ENCODE measurements at places on chromosomes 5 and 9. TPM values are rescaled to one million over a fixed set of nuclear protein-coding genes. Genes with fewer than 3 reads are reported as not detected.
A peak's percentile ranks its signal among the peaks of the same experiment; 100 is the strongest.

- H3K4me1 ChIP-seq = peaks cover 99% of the 10 kb centered on the region
- H3K27ac ChIP-seq = peak overlapping the region; percentile 81
- H3K4me3 ChIP-seq = no peak overlapping the region
- H3K27me3 ChIP-seq = no peaks in the 10 kb centered on the region
- no peak for DNase-seq
- H3K36me3 ChIP-seq = no peaks in the 10 kb centered on the region
Observed at GRCh38 chr9:127970401-127971313, 10.1 kb downstream of the EEIG1 start.

DNA sequence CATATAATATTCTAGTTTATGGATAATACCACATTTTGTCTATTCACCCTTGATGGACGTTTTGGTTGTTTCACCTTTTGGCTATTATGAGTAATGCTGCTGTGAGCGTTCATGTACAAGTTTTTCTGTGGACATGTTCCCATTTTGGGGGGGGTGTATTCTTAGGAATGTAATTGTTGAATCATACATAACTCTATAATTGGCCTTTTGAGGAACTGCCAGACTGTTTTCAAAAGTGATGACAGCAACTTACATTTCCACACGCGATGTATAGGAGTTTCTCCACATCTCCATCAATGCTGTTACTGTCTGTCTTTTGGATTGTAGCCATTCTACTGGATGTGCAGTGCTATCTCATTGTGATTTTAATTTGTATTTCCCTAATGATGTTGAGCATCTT lies 69.8 kb downstream of the SLC46A2 start:
- H3K27me3 ChIP-seq = no peaks in the 10 kb centered on the region
- peak overlapping the region; percentile 71 for H3K27ac ChIP-seq
- H3K4me3 ChIP-seq = no peak overlapping the region
- H3K36me3 ChIP-seq = peaks cover 15% of the 10 kb centered on the region
- DNase-seq = no peak
- peaks cover 37% of the 10 kb centered on the region for H3K4me1 ChIP-seq

GRCh38 chr5:116415182-116415581 lies 159.4 kb downstream of the SEMA6A start:
- H3K27ac ChIP-seq = no peak overlapping the region
- H3K4me1 ChIP-seq = no peaks in the 10 kb centered on the region
- DNase-seq = no peak
- no peaks in the 10 kb centered on the region for H3K27me3 ChIP-seq

DNA sequence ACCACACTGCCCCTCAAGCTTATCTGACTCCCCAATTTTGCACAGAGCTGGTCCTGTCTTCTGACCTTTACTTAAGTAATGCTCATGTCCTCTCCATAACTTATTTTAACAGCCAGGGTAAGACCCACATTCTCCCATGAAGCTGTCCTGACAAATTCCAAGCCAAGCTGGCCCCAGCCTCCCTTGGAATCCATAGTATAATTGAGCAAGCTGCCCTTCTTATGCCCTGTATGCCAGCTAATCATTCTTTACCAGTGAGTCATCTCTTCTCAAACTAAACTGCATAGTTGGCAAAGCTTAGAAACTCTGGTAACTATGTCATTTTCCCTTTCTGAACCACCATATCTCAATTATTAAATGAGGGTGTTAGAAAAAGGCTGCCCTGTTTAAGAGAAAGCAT lies 92.4 kb downstream of the NFIB start:
- H3K4me3 ChIP-seq = no peak overlapping the region
- H3K4me1 ChIP-seq = peaks cover 56% of the 10 kb centered on the region
- no peaks in the 10 kb centered on the region for H3K27me3 ChIP-seq
- peak overlapping the region; percentile 90 for H3K27ac ChIP-seq
- DNase-seq = no peak
- H3K36me3 ChIP-seq = peaks cover 2% of the 10 kb centered on the region

DNA sequence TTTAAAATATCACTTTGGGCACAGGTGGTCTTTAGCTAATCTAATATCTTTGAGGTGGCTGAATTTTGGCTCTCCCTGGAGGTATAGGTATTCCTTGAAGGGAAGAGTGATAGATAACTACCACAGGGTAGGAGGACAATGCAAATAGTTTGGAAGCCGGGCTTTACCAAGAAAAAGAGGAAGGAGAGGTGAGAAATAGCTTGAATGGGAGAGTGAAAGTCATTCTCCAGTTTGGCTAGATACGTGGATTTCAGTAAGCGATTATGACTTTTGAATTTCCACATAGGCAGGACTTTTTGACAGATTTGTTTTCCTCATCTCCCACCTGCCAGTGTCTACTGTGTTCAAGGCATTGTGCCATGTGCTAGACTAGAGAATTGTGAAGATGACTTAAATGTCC lies 45.5 kb downstream of the RASA1 start:
- no peaks in the 10 kb centered on the region for H3K27me3 ChIP-seq
- DNase-seq = no peak
- no peak overlapping the region for H3K4me3 ChIP-seq

DNA sequence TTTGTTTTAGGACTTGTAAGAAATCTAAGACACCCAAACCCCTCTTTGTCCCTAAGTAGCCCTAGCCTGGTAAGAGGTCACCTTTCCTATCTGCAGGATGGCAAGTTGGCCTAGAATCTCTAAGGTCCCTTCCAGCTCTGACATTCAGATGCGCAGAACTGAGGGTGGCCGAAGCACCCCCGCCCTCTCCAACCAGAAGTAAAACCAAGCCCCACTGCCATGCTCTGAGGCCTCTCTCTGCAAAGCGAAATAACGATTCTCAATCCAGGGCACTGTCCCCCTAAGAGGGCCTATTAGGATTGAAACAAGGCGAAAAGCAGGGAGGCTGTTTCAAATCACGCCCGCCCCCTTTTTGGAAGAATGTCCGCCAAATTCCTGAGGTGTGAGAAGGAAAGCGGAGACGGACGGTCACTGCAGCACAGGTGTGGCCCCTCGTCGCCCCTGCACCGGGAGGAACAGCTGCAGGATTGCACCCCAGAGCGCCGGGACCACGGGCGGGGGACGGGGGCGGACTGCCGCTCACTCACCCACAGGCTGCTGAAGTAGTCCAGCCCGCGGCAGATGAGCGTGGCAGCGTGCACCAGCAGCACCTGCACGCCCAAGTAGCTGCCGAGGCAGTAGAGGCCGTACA lies 824 bp downstream of the TMEM245 start:
- H3K4me1 ChIP-seq = peaks cover 44% of the 10 kb centered on the region
- H3K27ac ChIP-seq = peak overlapping the region; percentile 83
- DNase-seq = peak; percentile 92
- H3K36me3 ChIP-seq = no peaks in the 10 kb centered on the region

DNA sequence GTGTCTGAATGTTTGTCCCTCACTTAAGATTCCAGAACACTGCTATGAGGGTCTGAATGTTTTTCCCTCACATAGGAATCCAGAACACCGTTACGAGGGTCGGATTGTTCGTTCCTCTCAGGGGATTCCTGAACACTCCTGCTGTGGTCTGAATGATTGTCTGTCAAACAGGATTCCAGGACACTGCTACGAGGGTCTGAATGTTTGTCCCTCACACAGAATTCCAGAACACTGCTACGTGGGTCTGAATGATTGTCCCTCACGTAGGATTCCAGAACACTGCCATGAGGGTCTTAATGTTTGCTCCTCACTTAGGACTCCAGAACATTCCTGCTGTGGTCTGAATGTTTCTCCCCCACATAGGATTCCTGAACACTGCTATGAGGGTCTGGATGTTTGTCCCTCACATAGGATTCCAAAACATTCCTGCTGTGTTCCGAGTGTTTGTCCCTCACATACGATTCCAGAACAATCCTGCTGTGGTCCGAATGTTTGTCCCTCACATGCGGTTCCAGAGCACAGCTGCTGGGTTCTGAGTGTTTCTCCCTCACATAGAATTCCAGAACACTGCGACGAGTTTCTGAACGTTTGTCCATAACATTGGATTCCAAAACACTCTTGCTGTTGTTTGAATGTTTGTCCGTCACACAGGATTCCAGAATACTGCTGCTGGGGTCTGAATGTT lies 199.5 kb downstream of the FOXD4L6 start:
- H3K4me1 ChIP-seq = no peaks in the 10 kb centered on the region
- no peak overlapping the region for H3K4me3 ChIP-seq

GRCh38 chr5:83467371-83468035 lies 4.0 kb upstream of the VCAN start:
- no peak overlapping the region for H3K4me3 ChIP-seq
- peaks cover 16% of the 10 kb centered on the region for H3K4me1 ChIP-seq

DNA sequence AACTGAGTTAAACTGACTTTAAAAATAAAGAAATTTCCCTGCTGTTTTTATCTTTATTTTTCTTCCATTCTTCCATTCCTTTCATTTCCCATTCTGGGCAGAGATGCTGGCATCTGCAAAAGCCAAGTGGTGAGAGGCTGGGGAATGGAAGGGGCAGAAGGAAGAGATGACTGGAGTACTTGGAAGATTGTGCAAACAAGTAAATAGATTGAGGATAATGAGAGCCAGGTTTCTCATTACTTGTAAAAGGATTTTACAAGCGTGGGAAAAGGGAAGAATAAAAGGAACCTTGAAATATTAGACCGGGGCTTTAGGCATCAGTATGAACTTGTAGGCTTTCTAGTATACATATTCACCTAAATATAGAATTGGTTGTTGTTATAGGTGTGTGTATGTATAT lies 341.2 kb downstream of the CAAP1 start:
- DNase-seq = no peak
- no peaks in the 10 kb centered on the region for H3K36me3 ChIP-seq
- H3K4me3 ChIP-seq = no peak overlapping the region
- no peaks in the 10 kb centered on the region for H3K4me1 ChIP-seq

GRCh38 chr5:13606051-13606450 lies 338.4 kb downstream of the DNAH5 start:
- no peak for DNase-seq
- H3K36me3 ChIP-seq = no peaks in the 10 kb centered on the region
- no peak overlapping the region for H3K4me3 ChIP-seq
- peaks cover 9% of the 10 kb centered on the region for H3K27me3 ChIP-seq
- H3K4me1 ChIP-seq = no peaks in the 10 kb centered on the region

DNA sequence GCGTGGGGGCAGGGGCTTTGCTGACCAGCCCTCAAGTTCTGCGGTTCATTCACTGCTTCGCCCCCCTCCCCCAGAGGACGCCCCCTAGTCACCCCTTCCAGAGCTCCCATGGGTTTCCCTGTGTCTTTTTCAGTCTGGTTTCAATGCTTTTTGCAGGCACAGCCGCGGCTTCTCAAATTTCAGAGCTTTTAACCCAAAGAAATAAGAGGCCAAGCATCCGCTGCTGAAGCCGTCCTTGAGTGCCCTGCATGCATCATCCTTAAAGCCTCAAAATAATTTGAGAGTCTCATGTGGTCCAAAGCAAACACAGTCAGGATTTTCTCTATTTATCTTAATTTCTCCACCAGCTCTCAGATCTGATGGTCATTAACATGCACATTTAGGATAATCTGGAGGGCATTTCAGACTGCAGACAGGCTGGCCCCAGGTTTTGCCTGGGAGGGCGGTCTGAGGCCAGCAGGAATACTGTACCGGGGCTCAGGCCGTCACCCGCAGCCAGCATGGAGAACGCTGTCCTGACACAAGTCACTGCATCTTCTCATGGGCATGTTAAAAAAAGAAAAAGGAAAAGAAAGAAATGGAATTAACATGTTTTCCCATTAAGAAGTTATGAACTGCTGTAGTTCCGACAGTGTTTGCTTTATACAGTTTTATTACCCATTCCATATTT lies 420.8 kb upstream of the IRX4 start:
- H3K36me3 ChIP-seq = no peaks in the 10 kb centered on the region
- H3K27ac ChIP-seq = no peak overlapping the region
- H3K4me3 ChIP-seq = no peak overlapping the region
- H3K27me3 ChIP-seq = peaks cover 4% of the 10 kb centered on the region

GRCh38 chr9:7973123-7973522 lies 173.5 kb upstream of the DMAC1 start:
- DNase-seq = no peak
- no peaks in the 10 kb centered on the region for H3K4me1 ChIP-seq
- no peak overlapping the region for H3K4me3 ChIP-seq
- H3K27me3 ChIP-seq = peaks cover 5% of the 10 kb centered on the region

- H3K27ac ChIP-seq = no peak overlapping the region
- H3K36me3 ChIP-seq = no peaks in the 10 kb centered on the region
- H3K27me3 ChIP-seq = peaks cover 36% of the 10 kb centered on the region
- peaks cover 5% of the 10 kb centered on the region for H3K4me1 ChIP-seq
Observed at GRCh38 chr9:97528529-97529230, 27.2 kb downstream of the TMOD1 start.

GRCh38 chr5:125874717-125875116 lies 548.5 kb upstream of the GRAMD2B start:
- H3K27me3 ChIP-seq = no peaks in the 10 kb centered on the region
- no peak overlapping the region for H3K27ac ChIP-seq
- no peak for DNase-seq
- H3K4me3 ChIP-seq = no peak overlapping the region
- no peaks in the 10 kb centered on the region for H3K4me1 ChIP-seq
- no peaks in the 10 kb centered on the region for H3K36me3 ChIP-seq

DNA sequence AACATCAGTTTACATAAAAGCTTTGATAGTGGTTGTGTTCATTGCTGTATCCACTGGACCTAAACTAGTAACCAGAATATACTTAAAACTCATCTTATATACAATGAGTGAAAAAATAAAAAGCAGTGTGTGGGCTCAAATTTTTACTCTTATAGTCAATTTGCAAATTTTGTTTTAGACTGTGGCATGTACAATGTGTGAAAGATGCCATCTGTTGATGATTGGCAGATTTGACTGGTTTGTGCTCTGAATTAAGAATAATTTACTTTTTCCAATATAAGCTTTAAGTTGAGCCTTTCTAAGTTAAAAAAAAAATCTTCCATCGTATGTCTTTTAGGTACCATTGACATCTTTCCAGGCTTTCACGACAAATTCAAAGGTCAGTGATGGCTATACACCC lies 42.4 kb upstream of the F2RL1 start:
- H3K4me1 ChIP-seq = peaks cover 25% of the 10 kb centered on the region
- no peak overlapping the region for H3K4me3 ChIP-seq
- H3K27me3 ChIP-seq = no peaks in the 10 kb centered on the region
- H3K36me3 ChIP-seq = no peaks in the 10 kb centered on the region

GRCh38 chr9:73081979-73082657 lies 69.5 kb upstream of the ANXA1 start:
- H3K4me1 ChIP-seq = peaks cover 13% of the 10 kb centered on the region
- peaks cover 22% of the 10 kb centered on the region for H3K27me3 ChIP-seq
- H3K4me3 ChIP-seq = no peak overlapping the region
- no peak overlapping the region for H3K27ac ChIP-seq
- no peak for DNase-seq

Gene TMEM215
- not detected for total RNA-seq

Gene ZBED3
- total RNA-seq = 15.8 TPM

Gene CYLC2
- not detected for total RNA-seq

Gene ECM2
- total RNA-seq = 34.2 TPM

Gene PROB1
- 2.3 TPM for total RNA-seq

Gene PIP5K1B
- total RNA-seq = not detected

Gene SARDH
- not detected for total RNA-seq
